ENCODE measurements at places on chromosomes 5 and 9.

DNA sequence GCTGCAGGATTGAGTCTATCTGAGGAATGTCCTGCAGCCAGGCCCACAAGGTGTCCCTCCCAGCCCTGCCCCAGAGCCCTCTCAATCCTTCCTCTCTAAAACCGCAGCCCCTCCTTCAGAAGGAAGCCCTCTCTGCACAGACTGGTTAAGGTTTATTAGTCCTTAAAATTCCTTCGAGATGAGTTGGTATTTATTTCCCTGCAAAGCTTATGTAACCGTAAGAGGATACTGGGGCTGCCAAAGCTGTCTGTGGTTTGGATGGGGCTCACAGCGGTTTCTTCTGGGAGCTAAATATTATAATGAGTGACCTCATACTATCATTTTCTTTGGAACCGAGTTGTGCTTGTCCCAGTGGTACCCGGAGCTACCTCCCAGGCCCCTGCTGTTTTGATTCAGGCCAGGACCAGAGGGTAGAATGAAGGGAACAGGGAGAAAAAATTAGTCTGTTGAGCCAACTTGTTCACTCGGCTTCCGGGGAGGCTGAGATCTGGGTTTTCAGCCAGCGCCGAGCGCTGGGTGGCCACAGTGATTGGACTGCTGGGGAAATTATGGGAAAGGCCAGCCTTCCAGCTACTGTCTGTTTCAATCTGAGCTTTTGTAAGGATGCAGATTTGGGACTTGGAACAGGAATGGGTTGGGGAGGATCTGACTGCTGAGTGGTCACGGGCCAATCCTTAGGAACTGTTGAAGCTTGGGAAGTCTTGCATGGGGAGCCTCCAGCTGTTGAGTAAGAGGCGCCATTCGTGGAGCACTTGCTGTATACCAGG, 107.5 kb downstream of the NDFIP1 start:
- DNase-seq, result no peak

DNA sequence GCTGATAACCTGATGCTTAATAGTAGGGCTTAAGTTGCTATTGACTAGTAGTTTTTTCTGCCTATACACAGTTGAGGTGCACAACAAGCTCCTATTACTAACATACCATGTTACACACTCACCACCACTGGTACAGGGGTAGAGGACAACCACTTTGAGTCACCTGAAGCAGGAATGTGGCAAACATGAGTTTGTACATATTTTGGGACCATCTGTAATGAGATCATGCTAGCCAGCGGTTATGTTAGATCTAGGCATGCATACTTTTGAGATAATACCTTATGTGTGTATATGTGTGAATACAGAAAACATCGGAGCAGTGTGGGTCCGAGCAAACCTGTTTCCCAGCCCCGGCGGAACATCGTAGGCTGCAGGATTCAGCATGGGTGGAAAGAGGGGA, 72.8 kb upstream of the NXNL2 start:
- DNase-seq, result no peak

- no peak for DNase-seq
Observed at GRCh38 chr5:169561893-169562292, 21.7 kb upstream of the SPDL1 start.

- no peak for DNase-seq
Observed at GRCh38 chr5:34928267-34928666, 1.1 kb upstream of the DNAJC21 start.

- DNase-seq, result no peak
Observed at GRCh38 chr9:21104787-21105186, 27.0 kb upstream of the IFNB1 start.
